PC-3 (cell line): ENCODE measurements at places on chromosomes 2 and 18. TPM values are rescaled to one million over a fixed set of nuclear protein-coding genes. Genes with fewer than 3 reads are reported as not detected.

CCDC102B gene
- total RNA-seq, result 2.2 and 2.4 TPM in 2 replicates

GRCh38 chr2:42309366-42309765 is 51.7 kb downstream of the COX7A2L start:
- no peak for DNase-seq

GRCh38 chr2:230781130-230781797 is 68.6 kb downstream of the CAB39 start:
- DNase-seq, result peak; percentile 32

DNA sequence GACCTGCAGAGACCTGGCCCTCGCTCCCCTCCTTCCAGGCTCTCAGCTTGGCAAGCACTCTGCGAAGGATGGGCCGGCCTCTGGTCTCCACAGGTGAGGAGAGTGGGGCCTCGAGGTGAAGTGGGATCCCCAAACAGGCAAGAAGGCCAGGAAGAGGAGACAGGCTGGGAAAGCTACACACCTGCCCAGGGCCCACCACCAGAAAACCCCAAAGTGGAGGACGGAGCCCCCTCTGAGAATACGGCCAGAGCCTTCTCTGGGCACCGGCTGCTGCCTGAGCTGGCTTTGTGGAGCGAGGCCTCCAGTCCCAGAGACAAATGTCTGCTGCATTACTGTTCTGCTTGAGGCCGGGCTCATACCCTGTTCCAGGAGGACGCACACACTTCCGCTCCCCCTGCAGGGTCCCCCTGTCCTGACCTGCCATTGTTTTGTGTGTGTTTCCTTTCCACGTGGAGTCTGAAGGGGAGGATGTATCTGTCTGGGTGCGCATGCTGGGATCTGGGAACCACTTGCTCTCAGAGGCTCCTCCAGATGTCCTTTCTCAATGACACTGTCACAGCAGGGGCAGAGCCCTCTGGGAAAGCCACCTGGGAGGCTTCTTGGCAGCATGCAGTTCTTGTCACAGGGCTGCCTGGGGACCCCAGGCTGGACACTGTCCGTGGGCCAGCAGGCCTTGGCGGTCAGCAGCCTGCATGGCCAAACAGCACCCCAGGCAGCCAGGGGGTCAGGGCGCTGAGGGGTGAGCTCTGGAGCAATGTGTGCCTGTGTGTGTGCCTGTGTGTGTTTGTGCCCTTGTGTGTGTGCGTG is 20.8 kb downstream of the KCNF1 start:
- DNase-seq, result no peak

DNA sequence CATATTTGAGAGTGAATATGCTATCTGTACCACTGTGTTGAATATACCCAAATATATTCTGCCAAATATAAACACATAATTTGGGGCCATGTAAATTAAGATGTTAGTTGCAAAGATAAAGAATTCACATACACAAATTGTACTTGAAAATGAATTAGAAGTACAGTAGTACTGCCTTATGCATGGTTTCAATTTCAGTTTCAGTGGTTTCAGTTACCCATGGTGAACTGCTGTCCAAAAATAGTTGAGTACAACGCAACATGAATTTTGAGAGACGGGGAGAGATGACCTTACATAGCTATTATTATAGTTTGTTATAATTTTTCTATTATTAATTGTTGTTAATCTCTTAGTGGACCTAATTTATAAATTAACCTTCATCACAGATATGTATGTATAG is 1313.0 kb upstream of the FAM98A start:
- no peak for DNase-seq

GRCh38 chr2:9782197-9782719 is 61.0 kb upstream of the TAF1B start:
- peak; percentile 81 for DNase-seq

CCDC74B gene
- 8.6 and 9.8 TPM in 2 replicates for total RNA-seq

SMYD1 gene
- not detected in 2 replicates for total RNA-seq

DNA sequence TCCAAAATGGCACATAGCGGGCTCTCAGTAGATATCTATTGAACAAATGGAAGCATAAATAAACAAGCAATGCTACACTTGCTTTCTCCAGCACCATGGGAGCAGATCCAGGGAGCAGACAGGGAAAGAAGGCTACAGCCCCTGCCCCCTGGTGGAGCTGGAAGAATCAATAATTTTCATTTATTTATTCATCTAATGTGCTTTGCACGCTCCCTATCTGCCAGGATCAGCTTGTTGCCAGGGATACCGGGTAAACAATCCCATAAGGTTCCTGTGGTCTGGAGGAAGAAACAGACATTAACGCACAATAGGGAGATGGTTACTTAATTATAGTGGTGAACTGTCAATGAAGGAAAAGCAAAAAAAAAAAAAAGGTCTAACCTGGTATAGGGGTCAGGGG is 40.1 kb upstream of the CLASP1 start:
- DNase-seq, result peak; percentile 63

CYP27C1 gene
- total RNA-seq, result 0.36 and 1.2 TPM in 2 replicates

DNA sequence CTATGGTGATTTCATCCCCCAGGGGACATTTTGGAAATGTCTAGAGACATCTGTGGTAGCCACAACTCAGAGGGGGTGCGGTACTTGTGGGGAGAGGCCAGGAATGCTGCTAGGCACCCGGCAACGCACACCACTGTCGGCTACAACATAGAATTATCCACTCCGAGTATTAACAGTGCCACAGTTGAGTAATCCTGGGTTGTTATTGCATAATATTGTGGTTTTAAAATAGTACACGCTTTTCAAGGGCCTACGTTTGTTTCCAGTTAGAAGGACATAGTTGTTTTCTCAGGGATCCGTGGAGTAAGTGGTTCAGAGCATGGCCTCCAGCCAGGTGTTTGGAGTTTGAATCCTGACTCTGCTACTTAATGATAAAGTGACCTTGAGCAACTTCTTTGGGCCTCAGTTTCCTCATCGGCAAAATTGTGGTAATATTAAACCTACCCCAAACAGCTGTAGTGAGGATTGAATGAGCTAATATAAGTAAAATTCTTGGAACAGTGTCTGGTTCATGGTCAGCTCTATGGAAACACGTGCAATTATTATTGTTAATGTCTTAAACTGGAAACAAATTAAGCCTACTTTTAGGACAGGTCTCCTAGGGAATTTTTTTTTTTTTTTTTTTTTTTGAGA is 24.5 kb downstream of the CYP27A1 start:
- DNase-seq, result peak; percentile 79

DNA sequence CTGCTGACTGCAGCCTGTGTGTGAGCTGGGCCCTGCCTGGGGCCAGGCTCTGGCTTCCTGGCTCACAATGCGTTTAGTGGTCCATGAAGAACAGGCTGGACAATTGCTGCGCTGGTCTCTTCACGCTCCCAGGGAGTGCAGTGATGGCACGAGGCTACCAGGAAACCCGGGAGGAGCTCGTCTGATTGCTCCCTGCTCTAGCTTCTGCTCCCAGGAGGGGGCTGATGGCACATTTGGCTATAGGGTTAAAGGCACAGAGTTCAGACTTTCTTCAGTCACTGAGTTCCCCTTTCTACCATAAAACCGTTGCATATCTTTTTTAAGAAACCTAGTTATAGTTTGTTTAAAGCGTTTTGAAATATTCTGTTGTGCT is 60.1 kb downstream of the KCNF1 start:
- DNase-seq, result no peak

DNA sequence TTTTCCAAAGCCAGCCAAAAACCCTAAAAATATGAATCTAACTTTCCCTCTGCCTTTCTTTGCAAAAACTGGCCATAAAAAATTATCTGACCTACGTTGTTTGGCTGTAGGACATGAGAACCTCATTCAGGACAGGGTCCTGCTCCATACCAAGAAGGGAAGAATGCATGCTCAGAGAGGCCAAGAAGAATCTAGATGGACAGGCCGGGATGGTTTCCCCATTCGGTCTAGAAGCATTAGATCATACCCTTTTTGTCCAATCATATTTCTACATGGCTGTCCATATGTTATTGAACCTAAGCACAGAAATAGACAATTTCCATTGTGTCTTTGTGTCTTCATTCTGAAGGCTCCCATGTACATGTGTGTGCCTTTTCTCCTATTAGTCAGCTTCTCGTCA is 2120.4 kb upstream of the PIK3C3 start:
- no peak for DNase-seq

C2orf92 gene
- total RNA-seq, result 3.0 and 3.3 TPM in 2 replicates

CCDC138 gene
- 6.2 and 10.6 TPM in 2 replicates for total RNA-seq

- no peak for DNase-seq
These were observed 3.8 kb upstream of the ANKRD53 start for GRCh38 chr2:70974592-70974991.

MATN3 gene
- total RNA-seq, result 1.1 and 1.6 TPM in 2 replicates

TNFRSF11A gene
- total RNA-seq, result 25.9 and 26.5 TPM in 2 replicates

- no peak for DNase-seq
These were observed 199.6 kb downstream of the HRH4 start for GRCh38 chr18:24659827-24660720.

DNA sequence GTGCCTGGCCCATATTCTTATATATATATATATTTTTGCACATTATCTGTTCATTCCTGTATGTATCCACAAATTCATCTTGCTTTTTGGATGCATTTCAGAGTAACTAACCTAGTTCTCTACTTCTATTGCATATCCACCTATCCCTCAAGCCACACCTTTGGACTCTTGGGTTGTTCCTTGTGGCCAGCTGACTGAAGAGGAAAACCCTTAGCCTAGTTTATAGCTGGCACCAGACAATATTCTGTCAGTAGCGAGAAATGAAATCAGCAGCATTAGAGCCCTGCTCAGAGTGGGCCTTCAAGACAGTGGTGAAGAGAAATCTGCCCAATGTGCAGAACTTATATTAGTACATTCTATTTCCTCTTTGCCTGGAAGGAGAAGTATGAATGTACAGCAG is 19.6 kb upstream of the ALMS1 start:
- DNase-seq, result no peak

SERPINB13 gene
- total RNA-seq, result not detected in 2 replicates
